NCI-H524 treated with DMSO at 0.1 percent for 48 hours (cell line): ENCODE measurements at places on chromosomes 5 and 9.
A peak's percentile ranks its signal among the peaks of the same experiment; 100 is the strongest.

GRCh38 chr9:81656004-81656403 lies 33.3 kb downstream of the TLE1 start:
- DNase-seq, result no peak

GRCh38 chr5:80195837-80196400 lies 59.9 kb downstream of the SERINC5 start:
- DNase-seq, result no peak

DNA sequence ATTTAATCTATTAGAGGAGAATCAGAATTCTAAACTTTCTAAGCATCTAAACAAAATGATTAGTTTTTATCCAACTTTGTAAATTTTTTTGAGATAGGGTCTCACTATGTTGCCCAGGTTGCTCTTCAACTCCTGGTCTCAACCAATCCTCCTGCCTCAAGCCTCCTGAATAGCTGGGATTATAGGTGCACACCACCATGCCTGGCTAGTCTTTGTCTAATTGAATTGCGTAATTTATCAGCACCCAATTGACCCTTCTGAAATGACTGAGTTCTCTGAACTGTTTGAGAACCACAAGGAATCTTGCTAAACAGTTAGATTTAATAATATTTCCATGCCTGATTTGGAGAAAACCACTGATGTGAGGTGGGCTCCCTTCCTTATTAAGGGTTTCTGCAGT lies 75.7 kb downstream of the PJA2 start:
- DNase-seq, result no peak

GRCh38 chr5:110304176-110304575 lies 422.3 kb downstream of the TMEM232 start:
- DNase-seq, result no peak

DNA sequence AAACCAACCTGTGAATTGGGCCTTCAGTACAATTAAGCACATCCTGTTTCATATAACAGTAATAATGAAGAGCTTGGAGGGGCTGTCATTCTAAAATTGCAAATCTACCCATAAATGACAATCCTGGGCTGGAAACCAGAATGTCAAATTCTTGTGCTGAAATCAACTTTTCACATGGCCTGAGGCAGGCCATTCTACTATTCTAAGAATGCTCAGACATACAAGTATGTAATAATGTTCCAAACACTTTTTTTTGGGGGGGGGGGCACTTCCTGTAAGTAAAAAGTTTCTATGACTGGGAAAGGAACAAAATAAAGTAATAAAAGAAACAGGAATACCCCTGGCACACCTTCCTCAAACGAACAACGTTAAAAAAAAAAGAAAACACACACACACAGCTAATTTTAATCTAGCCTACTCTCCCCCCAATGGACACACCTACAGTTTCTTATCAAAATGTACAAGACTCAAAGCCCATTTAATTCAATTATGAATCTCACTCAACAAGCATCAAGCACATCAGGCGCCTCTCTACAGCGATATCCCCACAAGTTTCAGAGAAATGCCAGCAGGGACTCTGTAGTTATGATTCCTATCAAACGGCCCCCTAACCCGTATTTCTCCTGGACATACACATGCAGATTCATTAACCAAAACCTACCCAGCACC lies 1.4 kb downstream of the ETF1 start:
- no peak for DNase-seq

DNA sequence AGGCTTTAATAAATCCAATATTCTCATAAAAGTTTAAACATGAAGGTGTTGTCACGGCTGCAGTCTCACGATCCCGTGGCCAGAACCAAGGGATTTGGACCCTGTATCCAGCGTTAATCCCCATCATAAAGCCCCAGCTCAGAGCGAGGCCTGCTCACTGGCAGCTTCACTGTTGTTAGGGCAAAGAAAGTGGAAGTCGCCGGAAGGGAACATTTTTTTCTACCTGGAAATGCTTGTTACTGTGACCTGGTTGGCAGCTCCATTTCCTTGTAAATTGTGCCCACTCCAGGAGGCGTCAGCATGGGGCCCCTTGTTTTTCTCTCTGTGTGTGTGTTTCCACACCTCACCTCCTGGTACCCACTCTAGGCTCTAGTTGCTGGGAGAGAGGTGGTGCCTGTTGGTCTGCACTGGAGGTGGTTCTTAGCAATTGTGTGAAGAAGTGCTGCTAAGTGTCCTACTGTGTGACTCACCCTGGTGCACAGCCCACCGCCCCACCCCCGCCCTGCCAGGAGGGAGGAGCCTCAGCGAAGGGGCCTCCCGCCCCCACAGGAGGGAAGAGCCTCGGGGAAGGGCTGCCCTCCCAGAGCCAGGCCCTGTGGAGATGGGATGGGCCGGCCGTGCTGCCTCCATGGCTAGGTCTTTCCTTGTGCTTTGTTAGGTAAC lies 105.1 kb downstream of the EHMT1 start:
- DNase-seq, result no peak

GRCh38 chr5:72107131-72107900 lies at the start of gene MAP1B:
TSS of gene MAP1B (plus strand) at chr5:72107475. CDS start at chr5:72107532, 57 bp downstream.
- peak; percentile 58 for DNase-seq

DNA sequence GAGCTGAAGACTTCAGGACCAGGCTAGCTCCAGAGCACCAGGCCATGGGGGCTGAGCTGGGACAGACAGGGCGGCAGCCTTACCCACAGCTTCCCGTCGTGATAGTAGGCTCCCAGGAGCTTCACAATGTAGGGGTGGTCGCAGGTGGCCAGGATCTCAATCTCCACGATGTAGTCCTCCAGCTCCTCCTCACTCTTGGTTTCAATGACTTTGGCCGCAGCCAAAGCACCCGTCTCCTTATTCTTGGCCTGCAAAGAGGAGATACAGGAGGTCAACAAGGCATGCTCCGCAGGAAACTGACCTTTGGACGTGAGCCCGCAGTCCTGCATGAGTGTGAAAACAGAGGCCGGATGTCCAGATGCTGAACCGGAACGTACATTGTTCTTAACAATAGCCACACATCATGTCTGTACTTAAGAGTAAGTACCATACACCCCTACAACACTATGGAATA lies 31.5 kb downstream of the STK10 start:
- DNase-seq, result no peak

DNA sequence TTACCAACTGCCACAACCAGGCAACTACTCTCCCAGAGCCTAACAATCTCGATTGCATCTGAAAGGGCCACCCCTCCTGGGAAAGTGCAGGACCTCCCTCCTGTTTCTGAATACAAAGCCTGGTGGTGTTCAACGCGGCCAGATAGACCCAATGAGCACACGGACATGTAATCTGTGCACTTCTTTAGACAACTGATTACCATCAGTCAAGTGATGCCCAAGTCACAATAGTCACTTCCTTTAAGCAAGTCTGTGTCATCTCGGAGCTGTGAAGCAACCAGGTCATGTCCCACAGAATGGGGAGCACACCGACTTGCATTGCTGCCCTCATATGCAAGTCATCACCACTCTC lies 739 bp downstream of the C9orf72 start:
- DNase-seq, result no peak

- no peak for DNase-seq
Measured at GRCh38 chr5:158929552-158930218, 170.0 kb downstream of the EBF1 start.

DNA sequence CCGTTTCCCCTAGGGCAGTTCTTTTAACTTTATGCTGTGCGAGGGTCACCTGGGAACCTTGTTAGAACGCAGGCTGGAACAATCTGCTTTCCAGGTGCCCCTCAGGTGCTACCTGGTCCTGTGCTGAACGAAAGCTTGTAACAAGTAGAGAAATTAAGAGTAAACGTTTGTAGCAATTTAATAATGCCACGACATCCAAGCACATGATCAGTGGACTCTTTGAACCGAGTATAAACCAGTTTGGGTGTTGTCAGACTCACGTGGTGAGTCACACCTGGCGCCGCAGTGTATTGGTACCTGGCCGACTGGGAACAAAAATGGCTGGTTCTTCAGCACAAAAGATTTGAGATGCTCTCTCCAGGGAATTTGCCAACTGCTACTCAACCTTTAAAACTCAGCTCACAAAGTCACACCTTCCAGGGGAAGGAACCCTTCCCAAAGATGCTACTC lies 926 bp upstream of the MYO10 start:
- DNase-seq, result no peak

GRCh38 chr9:81259896-81260295 lies 429.5 kb downstream of the TLE1 start:
- no peak for DNase-seq

- no peak for DNase-seq
Measured at GRCh38 chr5:106876665-106877194, 794.0 kb downstream of the EFNA5 start.

- DNase-seq, result peak; percentile 53
Measured at GRCh38 chr5:74919487-74919886, 53.3 kb upstream of the FAM169A start.

DNA sequence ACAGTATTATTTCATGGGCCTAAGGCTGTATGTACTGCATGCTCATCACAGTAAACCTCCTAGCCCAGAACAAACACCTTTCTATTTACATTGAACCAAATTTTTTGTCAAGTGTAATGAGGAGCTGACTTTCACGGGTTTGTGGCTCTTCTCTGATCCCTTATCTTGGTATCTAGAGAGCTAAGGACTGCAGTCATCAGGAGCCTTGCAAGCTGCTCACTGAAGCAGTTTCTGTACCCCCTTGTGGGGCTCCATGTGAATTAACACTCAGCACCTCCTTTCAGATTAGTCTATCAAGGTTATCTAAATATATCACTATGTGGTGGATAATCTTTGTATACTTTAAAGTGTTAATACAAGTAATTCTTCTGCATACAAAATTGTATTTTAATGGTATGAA lies 108.2 kb downstream of the AUH start:
- no peak for DNase-seq

DNA sequence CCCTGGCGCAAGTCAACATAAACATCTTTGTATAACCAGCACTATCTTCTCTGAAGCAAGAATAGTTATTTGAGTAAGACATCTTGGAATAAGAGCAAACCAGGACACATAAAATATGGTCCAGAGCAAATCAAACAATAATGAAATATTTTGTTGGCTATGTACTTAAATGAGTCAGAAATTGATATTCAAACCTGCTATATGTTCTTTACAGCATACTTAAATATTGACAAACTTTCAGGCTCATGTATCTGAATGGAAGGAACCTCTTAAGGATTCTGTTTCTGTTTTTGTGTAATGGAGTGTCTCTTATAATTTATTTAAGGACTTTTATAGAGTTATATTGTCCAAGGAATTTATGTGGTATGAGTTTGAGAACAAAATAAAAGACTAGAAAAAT lies 747.3 kb downstream of the EFNA5 start:
- DNase-seq, result no peak

DNA sequence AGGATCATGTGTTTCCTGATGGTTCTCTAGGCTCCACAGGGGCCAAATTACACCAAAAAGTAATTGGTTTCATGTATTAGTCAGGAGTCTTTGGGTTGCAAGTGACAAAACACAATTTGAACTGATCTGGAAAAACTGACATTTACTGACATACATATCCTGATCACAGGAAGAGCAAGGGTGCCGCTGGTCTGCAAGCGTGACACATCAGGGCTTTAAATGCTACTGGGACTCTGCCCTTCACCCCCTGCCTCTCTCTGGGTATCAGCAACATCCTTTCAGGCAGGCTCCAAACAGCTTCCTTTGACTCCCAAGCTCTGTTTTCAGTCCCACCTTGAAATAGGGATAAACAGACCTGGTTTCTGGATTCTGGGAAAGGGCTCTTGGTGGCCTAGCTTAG lies 197.5 kb downstream of the PALM2AKAP2 start:
- no peak for DNase-seq

GRCh38 chr5:180069589-180070247 lies 1.8 kb downstream of the RNF130 start:
- DNase-seq, result no peak

DNA sequence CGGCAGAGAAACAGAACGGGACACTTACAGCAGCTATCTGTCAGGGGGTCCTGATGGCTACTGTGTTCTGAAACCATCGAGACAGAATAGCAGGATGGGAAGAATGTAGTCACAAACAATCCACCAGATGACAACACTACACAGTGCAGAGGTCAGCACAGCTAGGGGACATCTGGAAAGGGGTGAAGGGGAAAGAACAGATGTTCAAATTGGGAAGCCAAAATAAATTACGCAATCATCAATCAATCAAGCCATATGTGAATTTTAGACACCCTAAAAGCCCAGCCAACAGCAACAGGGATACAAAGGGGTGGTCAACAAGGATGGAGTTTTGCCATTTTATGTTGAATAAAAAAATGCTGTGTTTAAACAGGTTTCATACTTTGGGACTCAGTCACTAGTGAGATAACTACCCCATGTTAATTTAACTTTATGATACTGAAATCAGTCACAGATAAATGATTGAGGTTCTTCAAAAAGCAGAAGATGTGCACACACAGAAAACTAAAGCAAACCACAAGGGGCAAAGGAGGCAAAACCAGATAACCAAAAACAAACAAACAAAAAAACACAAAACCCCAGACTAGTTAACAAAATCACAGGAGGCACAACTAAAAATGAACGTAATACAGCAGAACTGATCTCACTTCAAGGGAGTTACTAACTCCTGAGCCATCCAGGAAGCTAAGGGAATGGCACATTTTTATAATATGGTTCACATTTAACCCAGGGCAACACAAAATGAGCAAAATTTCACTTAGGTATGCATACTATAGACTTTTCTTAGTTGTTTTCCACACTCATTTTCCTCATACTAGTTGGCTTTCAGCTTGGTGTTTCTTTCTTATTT lies 65.9 kb downstream of the HABP4 start:
- DNase-seq, result peak; percentile 1

GRCh38 chr5:76849419-76850291 lies at the start of gene S100Z:
TSS of gene S100Z (plus strand) at chr5:76850014. CDS start at chr5:76875360, 25,346 bp downstream.
- no peak for DNase-seq

DNA sequence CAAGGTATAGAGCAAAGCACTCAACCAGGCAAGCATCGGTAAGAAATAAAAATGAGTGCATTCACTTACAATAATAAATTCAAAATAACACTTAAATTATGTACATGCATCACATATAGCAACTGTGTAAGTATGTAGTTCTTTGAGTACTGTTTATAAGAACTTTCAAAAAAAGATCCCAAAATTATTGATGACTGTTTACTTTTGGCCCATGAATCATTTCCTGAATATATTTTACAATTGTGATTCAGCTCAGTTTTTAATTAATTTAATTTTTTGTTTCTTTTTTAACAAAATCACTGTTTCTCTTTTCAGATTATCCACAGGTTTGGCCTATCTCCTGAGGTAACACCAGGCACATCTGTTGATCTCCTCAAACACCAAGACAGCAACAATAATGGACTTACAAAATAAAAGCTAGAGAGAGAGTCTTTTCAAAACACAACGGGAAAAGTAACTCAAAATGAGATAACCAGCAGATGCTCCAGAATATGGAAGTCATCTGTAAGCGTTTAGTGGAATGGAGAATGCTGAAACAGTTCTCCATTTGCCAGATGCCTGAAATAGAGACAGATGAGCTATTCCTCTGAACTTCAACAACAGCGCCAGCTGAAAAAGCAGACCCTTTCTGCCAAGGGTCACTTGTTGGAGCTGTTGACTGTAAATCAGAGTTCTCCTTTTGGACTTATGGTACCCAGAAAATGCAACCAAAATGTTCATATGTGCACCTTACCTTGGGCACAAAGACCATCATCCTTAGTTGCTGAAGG lies 348.6 kb upstream of the RGMB start:
- no peak for DNase-seq

- peak; percentile 40 for DNase-seq
Measured at GRCh38 chr5:56264417-56265025, 31.4 kb upstream of the ANKRD55 start.
